ENCODE measurements at places on chromosomes 11 and 22. TPM values are rescaled to one million over a fixed set of nuclear protein-coding genes. Genes with fewer than 3 reads are reported as not detected.
A peak's percentile ranks its signal among the peaks of the same experiment; 100 is the strongest.

MUC2 gene
- total RNA-seq = not detected

PARVA gene
- total RNA-seq = 31.8 TPM

ALDH3B2 gene
- not detected for total RNA-seq

GATD1 gene
- 37.5 TPM for total RNA-seq

ASRGL1 gene
- 134 TPM for total RNA-seq

PITPNB gene
- 35.1 TPM for total RNA-seq

P2RX6 gene
- total RNA-seq = 0.07 TPM

APLNR gene
- not detected for total RNA-seq

MTFP1 gene
- total RNA-seq = 32.2 TPM

CRYBA4 gene
- total RNA-seq = not detected

OR8D1 gene
- total RNA-seq = not detected

OOSP2 gene
- total RNA-seq = not detected

- no peak for DNase-seq
These were observed 249.0 kb upstream of the KIRREL3 start for GRCh38 chr11:127249576-127249975.

DNA sequence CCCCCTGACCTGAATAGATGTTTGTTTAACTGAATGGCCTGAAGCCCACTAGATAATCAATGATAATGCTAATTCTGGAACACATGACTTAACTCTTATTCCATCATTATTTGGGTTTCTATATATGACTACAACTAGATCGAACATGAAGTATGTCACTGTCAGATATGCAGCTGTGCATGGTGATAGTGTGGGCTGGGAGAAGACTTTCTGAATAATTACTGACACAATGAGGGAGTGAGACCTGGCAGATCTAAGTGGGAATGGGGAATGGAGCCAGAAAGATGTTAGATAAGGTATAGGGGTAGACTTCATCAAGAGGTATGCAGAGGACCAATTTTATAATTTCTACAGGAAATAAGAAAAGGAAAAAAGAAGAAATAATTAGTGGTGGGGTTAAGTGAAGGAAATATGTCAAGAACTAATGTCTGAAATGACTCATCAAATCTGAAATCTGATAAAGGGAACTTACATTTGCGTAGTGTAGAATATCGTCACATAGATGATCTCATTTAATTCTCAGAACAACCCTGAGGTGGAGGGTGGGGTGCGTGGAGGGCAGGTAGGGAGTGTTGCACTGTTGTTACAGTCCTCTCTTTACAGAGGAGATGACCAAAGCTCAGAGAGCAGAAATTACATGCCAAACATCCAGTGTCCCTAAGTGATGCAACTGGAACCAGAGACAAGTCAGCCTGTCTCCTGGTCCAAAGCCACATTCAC lies 68.2 kb upstream of the EED start:
- DNase-seq = no peak

DNA sequence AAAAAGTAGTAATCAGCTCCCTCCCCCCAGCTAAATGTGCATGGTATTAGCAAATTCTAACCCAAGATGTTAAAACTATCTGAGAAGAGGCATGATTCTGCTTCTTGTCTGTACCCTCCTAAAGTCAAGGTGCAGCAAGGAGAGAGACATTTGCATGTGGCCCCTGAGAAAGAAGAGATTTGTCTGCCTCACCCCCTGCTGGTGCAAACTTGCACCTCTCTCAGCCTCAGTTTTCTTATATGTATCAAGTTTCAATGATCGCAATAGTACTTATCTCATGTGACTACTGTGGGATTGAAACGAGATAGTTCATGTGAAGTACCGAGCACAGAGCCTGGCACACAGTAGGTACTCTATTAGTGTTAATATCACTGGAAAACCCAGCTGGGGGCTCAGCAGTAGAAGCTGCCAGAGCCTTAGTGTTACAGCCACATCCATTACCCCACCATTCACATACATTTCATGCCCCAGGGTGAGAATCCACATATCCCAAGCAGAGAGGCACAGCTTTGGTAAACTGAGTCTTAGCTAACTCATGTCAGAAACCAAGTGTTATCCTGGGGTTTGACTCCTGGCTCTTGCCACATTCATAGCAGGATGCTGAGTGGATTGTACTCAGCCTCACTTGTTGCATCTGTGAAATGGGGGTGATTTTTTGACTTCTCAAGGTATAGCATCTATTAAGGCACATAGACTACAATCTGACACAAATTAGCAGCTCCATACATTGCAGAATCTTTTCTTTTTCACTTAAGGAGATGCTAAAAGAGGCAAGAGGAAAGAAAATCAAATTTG lies 24.9 kb downstream of the CD44 start:
- no peak for DNase-seq

- DNase-seq = no peak
These were observed 666.0 kb upstream of the RAG2 start for GRCh38 chr11:37264060-37264459.

DNA sequence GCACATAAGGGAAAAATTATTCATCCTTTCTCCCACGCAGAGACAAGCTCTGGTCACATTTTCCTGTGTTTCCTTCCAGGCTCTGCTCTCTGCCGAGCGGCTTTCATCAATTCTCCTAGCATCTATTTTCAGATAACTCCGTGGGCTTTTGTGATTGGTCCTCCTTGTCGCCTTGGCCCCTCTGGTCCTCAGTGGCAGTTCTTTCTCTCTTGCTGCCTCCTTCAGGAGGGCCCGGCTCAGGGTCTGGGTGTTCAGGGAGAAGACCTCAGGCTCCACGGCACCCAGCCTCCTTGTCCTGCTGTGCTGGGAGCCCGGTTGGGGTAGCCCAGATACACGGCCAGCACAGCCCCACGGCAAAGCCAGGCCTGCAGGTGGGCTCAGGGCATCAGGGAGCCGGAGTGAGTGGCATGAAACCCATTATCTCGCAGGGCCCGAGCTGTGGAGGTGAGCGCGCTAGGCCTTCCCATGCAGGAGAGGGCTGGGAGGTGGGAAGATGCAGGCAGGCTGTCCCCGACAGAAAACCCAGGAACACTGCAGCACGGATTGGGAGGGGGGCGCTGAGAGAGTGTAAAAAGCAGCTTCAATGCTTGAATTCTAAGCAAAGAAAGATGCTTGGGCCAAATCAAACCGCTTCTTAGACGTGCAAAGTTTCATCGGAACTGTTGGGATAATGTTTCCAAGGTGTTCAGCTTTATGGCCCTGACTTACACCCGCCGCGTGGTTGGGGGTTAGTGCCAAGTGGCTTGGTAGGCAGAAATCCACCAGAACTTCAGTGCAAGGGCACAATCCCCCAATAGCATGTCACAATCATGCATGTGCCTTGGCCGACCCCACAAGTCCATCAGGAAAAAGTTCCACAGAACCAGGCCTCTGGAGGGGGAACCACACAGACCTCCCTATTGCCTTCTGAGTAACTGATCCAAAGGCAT lies 81.9 kb upstream of the WNT7B start:
- DNase-seq = no peak

- DNase-seq = no peak
These were observed 55.9 kb downstream of the BMAL1 start for GRCh38 chr11:13333456-13333957.

- DNase-seq = no peak
These were observed 102.3 kb downstream of the CHST1 start for GRCh38 chr11:45563171-45563570.

DNA sequence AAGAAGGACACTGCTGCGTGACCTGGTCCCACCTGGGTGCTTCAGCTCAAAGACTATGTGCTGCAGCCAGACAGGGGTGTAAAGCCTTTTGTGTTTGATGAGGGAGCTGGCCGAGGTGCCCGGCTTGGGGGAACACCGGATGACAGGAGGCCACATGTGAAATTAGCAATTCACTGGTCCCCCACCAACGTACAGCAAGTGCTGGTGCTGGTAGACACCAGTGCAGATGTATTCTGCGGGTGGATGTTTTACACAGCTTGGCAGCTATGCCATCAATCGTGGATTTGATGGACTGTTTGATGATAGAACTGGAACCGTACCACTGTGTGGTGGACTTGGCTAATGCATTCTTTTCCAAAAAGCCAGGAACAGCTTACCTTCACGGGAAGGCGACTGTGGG lies 47.9 kb upstream of the LIPT2 start:
- DNase-seq = no peak

- no peak for DNase-seq
These were observed 49.7 kb upstream of the NOX4 start for GRCh38 chr11:89540826-89541225.

DNA sequence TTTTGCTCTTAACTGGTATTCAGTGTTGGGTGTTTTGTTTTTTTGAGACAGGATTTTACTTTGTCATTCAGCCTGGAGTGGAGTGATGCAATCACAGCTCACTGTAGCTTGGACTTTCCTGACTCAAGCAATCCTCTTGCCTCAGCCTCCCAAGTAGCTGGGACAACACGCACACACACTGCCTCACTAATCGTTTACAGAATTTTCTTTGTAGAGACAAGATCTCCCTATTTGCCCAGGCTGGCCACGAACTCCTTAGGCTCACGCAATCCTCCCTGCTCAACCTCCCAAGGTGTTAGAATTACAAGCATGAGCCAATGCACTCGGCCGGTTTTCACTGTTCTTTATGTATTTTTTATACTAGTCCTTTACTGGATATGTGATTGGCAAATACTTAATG lies 51.0 kb upstream of the IGLL5 start:
- DNase-seq = no peak

DNA sequence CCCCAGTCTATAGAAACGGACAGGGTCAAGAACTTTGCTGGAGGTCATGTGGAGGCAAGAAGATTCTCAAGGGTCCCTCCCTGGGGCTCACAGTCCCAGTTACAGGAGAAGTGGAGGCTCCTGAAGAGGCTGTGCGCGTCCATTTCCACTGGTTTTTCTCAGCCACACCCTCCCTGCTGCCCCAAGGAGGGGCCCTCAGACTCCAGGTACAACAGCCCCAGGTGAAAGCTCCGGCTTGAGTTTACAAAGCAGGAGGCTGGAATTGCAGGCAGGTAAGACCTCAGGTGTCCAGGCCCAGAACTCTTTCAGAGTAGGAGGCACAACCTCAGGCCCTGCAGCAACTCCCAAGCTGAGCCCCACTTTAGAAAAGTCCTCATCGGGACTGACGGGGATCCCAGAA lies 3.1 kb downstream of the SHANK2 start:
- DNase-seq = no peak

DNA sequence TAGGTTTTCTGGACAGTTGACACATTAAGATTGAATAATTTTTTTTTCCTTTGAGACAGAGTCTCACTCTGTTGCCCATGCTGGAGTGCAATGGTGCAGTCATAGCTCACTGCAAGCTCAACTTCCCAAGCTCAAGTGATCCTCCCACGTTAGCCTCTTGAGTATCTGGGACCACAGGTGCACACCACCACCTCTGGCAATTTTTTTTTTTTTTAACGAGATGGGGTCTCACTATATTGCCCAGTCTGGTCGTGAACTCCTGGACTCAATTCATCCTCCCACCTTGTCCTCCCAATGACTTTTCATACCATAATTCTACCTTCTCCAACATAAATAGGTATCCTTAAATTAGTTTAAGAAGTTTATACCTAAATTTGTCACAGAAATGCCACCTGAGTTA lies 8.5 kb downstream of the EIF4ENIF1 start:
- no peak for DNase-seq

- no peak for DNase-seq
These were observed 54.6 kb upstream of the ASPHD2 start for GRCh38 chr22:26374391-26375026.

DNA sequence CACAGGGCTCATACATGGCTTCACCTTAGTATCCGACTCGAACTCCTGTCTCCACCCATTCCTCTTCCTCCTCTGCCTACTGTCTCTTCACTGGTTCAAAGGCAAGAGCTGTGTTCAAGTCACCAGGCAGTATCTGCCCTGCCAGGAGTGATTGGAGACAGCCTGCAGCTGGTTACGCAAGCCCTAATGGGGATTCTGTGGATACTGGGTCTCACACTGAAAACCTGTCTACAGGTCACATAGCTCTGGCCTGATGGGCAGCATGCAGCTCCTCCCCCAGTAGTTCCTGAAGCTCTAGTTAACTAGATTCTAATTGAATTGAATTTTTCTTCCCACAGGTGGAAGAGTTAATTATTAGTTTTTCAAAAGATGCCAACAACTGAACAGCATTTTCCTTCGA lies 332.2 kb downstream of the TMEM135 start:
- DNase-seq = no peak

- no peak for DNase-seq
These were observed 555.9 kb downstream of the INSC start for GRCh38 chr11:15670520-15671070.

- DNase-seq = peak; percentile 20
These were observed 33.7 kb upstream of the MYRF start for GRCh38 chr11:61718621-61719302.

- DNase-seq = no peak
These were observed 21.2 kb upstream of the PSMA1 start for GRCh38 chr11:14541192-14541947.

- DNase-seq = no peak
These were observed 12.0 kb downstream of the STX3 start for GRCh38 chr11:59767225-59767611.

GRCh38 chr11:66868726-66869566 lies 12.1 kb downstream of the LRFN4 start:
- DNase-seq = no peak

DNA sequence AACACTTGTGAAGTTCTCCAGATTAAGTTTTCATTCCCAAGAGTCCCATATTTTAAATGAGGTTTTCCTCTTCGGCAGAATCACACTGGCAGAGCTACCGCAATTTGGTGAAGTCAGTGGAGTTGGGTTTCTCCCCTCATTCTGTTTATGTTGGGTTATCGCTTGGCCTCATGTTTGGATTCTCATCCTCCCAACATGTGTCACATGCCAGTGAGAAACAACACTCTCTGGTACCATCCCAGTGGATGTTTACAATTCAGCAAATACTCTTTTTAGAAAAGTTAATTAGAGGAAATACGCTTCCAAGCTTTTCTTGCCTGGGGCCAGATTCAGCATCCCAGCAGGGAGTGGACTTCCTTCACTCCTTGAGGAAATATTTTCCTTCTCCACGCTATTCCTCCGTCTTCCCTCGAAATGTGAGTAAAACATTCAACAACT lies 2.1 kb downstream of the PAMR1 start:
- no peak for DNase-seq

DNA sequence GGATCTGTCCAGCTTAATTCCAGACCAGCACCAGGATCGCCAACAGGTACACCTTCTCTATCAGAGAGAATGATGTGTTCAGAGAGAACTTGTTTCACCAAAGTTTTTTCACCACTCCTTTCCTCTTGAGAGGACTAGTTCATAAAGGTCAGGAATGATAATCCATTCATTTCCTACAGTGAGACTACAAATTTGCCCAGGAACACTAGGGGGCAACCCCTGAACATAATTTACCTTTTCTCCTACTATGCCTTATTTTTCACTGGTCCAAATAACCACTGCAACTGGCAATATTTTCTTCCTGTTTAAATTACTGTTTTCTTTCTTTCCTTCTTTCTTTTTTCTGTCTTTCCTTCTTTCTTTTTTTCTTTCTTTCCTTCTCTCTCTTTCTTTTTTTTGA lies 22.5 kb downstream of the CAVIN3 start:
- DNase-seq = no peak

Data from pulmonary artery endothelial cell (primary cell).